ENCODE measurements at places on chromosomes 11 and 22. TPM values are rescaled to one million over a fixed set of nuclear protein-coding genes. Genes with fewer than 3 reads are reported as not detected.

GRCh38 chr11:96228910-96229309, 114.1 kb downstream of the MAML2 start:
- no peak for DNase-seq

DNA sequence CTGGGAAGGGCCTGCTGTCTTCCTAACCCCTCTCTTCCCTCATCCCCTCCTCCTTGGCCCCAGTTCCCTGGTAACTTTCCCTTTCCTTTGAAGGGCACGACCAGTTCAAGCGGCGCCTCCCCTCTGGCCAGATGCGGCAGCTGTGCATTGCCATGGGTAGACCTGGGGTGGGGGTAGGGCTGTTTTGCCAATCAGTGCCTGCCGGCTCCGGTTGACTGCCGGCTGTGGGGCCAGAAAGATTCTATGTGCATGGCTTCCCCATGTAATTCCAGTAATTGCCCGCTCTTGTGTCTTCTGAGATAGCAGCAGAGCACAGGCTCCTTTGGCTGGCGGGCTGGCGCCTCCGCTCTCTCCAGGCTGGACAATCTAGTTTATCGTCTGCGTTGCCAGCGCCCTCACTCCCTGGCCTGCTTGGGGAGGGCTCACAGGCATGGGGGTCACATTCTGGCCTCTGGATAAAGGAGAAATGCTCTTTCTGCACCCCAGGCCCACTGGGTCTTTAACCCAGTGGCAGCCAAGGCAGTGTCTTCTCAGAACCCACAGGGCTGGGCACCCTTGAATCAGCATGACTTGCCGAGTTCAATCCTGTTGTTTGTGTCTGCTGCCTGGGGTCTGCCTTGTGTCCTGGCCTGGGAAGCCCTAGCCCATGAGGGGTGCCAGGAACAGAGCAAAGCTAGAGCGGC, 9.4 kb downstream of the SIDT2 start:
- DNase-seq: no peak

Gene NXPE4
- total RNA-seq: not detected

- no peak for DNase-seq
These were observed 712.3 kb downstream of the METTL15 start for GRCh38 chr11:28820296-28820989.

Data from Panc1 (cell line).